ENCODE measurements at places on chromosomes 16 and 17.

GRCh38 chr16:59238246-59238645, 504.1 kb upstream of the GOT2 start:
- no peak for DNase-seq

DNA sequence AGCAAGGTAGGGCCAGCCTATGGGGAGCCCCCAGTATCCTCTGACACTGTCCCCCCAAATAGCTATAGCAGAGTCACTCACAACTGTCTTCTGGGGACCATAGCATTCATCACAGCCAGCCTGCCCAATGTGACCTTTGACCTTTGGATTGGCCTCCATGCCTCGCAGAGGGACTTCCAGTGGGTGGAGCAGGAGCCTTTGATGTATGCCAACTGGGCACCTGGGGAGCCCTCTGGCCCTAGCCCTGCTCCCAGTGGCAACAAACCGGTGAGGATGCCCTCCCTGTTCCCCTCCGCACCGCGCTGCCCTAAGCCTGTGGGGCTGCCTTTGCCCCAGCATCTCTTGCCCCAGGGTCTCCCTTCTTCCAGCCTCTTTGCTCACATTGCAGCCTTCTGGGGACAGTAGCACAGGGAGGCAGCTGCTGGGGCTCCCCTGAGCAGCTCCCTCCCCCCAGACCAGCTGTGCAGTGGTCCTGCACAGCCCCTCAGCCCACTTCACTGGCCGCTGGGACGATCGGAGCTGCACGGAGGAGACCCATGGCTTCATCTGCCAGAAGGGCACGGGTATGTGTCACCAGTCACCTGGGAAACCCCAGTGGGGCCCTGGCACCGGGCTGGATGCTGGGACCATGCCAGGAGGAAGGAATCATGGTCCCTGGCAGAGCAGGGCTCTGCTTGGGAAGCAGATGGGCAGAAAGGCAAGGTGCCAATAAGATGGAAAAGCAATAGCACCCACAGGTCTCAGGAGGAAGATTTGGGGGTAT, 61.1 kb downstream of the MRC2 start:
- DNase-seq: peak; percentile 12

DNA sequence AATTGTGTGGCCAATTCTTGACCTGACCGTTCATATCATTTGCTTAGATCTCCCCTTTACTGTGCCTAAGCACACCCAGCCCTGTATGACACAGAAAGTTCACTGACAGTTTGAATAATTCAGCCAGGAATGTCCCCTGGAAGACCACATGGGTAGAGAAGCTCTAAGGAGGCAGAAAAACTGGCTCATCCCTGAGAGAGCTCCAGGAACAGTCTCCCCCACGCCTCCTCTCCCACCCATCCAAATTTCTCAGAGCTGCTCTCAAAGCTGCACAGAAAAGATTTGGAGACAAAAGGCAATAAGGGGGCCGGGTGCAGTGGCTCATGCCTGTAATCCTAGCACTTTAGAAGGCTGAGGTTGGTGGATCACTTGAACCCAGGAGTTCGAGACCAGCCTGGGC, 11.2 kb downstream of the PRAC1 start:
- DNase-seq: no peak

DNA sequence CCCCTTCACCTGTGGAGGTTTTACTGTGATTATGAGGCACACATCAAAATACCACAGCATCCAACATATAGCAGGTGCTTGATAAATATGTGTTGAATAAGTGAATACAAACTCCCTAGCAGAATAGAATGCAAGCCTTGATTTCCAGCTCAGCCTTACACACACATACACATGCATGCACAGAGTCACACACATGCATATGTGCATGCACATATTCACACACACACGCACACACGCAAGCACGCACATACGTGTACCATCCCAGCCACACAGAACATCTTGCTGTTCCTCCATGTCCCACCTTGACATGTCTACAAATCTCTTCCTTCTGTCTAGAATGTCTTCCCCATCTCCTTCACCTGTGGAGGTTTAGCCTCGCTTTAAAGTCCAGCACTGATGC, 160.1 kb downstream of the GRIN2A start:
- no peak for DNase-seq

- DNase-seq: no peak
Observed at GRCh38 chr17:82458885-82459424, 414 bp downstream of the NARF start.

DNA sequence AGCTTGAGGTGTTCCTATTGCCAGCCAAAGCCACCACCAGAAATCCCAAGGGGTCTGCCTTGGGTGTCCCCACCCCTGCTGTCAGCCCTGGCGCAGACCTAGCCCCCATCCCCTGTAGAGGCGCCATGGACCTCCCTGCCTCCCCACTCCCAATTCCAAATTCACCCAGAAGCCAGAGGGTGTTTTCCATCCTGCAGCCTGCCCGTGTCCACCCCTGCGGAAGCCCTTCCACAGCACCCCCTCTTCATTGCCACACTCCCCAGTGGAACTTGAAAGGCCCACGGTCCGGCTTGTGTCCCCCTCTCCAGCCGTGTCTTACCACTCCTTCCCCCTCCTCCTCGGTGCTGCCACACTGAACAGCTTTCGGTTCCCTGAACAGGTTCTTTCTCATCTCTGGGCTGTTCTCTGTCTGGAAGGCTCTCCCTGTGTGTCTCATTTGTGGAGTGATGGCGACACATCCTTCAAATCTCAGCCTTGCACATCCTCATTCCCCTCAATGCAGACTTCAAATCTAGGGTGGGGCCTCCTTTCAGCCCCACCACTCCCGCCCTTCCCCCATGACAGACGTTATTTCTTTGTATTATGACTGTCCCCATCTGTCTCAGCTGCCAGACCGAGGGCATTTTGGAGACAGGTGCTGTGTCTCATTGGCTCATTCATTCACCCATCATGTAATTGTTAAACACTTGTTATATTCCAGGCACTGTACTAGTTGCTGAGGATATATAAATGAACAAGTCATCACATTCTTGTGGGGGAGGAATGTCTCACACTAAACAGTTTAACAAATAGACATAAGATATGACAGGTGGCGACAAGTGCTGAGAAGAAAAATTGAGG, 36.3 kb downstream of the ADGRG5 start:
- DNase-seq: no peak

DNA sequence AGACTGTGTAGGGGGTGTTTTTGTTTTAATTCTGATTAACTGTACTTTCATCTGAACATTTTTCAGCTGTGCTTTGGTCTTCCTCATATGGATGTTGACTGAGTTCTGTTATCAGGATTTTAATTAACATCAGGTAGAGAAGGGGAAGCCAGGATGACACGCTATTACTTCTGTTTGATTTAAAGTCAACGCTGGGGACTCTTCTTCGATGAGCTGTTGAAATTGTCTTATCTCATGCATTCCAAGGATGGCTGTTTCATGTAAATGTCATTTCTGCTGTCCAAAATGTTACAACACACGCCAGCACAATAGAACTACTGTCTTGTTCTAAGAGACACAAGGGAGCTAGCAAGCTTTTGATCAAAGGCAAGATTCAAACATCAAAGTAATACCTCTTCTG, 263.3 kb upstream of the CDH5 start:
- no peak for DNase-seq

- no peak for DNase-seq
Observed at GRCh38 chr17:57982452-57983170, 5.4 kb downstream of the VEZF1 start.

DNA sequence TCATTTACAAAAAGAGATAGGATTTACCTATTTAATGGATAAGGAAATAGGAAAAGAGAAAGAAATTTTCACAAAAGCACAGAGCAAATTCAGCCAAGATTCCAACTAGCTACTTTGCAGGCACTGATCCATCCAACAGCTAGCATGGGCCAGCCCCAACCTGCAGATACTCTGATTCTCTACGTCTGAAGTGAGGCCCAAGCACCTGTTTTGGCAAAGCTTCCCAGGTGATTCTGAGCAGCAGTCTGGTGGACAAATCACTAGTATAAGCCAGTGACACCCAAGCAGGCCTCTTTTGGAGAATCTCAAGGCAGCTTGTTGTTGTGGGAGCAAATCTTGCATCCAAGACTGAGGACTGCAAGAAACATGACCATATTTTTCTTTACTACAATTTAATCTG, 20.9 kb upstream of the CALB2 start:
- DNase-seq: no peak

- no peak for DNase-seq
Observed at GRCh38 chr16:23986455-23986854, 150.7 kb downstream of the PRKCB start.

- no peak for DNase-seq
Observed at GRCh38 chr16:12358898-12359297, 382.4 kb downstream of the SNX29 start.

DNA sequence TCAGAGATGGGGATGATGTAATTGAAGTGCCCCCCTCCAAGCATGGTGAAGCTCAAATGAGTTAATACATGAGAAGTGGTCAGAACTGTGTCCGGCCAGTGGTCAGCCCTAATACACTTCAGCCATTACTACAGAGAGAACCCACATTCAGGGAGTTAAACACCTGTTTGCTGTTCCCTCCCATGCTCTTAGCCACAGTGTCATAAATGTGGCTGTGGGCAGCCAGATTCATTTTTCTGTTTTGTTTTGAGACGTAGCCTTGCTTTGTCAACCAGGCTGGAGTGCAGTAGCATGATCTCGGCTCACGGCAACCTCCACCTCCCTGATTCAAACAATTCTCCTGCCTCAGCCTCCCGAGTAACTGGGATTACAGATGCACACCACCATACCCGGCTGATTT, 139.9 kb downstream of the DNAH9 start:
- no peak for DNase-seq

DNA sequence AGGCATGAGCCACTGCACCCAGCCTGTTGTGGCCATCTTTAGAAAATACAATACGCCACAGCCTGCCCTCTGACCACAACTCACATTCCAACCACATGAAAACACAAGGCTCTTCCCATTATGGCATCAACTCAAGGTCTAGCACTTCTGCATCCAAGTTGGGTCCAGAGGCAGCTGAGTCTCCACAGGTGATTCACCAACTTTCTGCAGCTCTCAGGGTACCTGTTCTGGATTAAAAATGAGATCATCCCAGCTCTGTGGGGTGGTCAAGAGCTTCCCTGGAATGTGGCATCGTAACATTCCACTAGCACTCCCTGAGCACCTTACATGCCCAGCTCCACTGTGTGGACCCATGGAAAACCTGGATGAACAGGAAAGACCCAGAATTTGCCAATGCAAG, 9.9 kb upstream of the GUCY2D start:
- no peak for DNase-seq

DNA sequence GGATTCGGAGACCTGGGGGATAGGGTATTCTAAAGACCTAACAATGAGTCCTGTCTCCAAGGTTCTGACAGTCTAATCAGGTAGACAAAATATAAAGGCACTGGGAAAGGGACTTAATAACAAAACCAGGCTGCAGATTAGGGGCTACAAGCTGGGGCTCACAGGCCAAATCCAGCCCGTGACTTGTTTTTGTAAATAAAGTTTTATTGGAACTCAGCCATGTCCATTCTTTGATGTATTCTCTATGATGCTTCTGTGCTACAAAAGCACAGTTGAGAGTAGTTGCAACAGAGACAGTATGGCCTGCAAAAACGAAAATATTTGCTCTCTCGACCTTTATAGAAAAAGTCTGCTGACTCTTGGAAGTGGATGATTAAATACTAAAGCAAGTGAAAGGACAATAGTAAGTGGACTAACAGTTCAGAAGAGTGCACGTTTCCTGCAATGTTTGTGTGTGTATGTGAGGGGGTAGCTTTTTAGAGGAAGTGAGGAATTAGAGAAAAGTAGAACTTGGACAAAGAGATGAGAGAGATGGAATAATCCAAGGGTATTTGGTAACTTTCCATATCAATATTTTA, 115.4 kb upstream of the ZFHX3 start:
- no peak for DNase-seq

- DNase-seq: no peak
Observed at GRCh38 chr16:66293207-66293735, 73.2 kb upstream of the CDH5 start.
